Stimulated activated CD4-positive, alpha-beta T cell treated with anti-CD3 and anti-CD28 coated beads, Interleukin-12 subunit alpha, Interleukin-12 subunit beta, amount 100 ng/mL, for 4 hours (primary cell): ENCODE measurements at places on chromosomes 4 and X.

GRCh38 chrX:134898440-134898839 is 92.4 kb upstream of the SMIM10 start:
- DNase-seq, result no peak

DNA sequence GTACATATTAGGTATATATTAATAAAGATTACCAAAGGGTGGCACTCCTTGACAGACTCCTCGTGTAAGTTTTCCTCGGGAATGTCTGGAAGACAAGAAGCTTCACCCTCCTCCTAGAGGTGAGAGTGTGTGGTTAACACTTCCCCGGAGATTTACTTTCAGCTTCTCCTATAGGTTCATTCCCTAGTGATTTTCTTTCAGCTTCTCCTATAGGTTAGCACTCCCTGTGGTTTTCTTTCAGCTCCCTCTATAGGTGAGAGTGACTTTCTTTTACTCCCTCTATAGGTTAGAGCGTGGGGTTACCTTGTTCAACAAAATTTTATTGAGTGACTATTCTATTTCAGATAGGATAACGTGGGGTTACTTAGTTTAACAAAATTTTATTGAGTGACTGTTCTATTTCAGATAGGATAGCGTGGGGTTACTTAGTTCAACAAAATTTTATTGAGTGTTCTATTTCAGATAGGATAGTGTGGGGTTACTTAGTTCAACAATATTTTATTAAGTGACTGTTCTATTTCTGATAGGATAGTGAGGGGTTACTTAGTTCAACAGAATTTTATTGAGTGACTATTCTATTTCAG is 106.0 kb upstream of the PLAC1 start:
- no peak for DNase-seq

GRCh38 chrX:13428053-13428786 is 108.4 kb upstream of the ATXN3L start:
- DNase-seq, result no peak

DNA sequence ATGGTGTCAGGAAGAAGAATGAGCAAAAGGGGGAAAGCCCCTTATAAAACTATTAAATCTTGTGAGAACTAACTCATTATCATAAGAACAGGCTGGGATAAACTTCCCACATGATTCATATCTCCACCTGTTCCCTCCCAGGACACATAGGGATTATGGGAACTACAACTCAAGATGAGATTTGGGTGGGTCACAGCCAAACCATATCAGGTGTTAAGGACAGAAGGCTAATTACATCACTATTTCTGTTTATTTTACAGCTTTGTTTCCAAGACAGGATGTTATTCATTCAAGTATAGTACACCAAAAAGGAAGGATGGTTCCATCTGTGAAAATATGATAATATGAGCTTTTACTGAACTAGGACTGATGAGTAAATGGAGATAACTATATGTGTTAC is 63.7 kb upstream of the ARSJ start:
- no peak for DNase-seq

- no peak for DNase-seq
These were observed 18.4 kb downstream of the CT47B1 start for GRCh38 chrX:120857240-120857639.

DNA sequence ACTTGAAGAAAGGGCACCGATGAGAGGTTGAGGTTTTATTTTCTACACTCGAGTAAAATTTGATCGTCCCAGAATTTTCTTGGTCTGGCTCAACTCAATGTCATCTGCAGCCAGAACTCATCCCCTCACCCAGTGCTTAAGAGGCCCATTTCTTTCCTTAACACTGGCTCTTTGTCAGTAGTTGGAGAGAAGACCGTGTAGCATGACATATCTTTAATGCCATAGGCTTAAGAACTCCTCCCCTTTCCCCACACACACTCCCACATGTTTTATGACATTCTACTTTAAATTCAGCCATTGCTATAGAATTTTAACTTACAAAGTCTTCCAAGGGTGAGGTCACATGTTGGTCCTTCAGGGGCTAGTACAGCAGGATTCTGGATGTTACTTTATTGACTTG is 44.2 kb upstream of the ZNF827 start:
- no peak for DNase-seq

DNA sequence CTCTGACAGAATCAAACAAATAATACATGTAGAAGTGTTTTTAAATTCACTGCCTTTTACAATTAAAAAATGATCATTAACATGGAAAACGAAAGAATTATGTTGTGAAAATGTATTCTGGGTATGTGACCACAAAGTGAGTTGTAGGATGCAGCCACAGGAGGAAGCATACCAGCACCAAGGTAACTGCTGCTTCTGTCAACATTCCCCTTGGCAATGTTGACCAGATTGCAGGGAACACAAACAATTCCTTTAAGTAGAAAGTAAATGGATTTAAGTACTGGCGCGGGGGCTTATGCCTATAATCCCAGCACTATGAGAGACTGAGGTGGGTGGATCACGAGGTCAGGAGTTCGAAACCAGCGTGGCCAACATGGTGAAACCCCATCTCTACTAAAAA is 1877.9 kb upstream of the PCDH7 start:
- no peak for DNase-seq
